ENCODE measurements at places on chromosomes 16 and 17.

GRCh38 chr16:10521681-10522274 is 58.6 kb downstream of the EMP2 start:
- DNase-seq = no peak

DNA sequence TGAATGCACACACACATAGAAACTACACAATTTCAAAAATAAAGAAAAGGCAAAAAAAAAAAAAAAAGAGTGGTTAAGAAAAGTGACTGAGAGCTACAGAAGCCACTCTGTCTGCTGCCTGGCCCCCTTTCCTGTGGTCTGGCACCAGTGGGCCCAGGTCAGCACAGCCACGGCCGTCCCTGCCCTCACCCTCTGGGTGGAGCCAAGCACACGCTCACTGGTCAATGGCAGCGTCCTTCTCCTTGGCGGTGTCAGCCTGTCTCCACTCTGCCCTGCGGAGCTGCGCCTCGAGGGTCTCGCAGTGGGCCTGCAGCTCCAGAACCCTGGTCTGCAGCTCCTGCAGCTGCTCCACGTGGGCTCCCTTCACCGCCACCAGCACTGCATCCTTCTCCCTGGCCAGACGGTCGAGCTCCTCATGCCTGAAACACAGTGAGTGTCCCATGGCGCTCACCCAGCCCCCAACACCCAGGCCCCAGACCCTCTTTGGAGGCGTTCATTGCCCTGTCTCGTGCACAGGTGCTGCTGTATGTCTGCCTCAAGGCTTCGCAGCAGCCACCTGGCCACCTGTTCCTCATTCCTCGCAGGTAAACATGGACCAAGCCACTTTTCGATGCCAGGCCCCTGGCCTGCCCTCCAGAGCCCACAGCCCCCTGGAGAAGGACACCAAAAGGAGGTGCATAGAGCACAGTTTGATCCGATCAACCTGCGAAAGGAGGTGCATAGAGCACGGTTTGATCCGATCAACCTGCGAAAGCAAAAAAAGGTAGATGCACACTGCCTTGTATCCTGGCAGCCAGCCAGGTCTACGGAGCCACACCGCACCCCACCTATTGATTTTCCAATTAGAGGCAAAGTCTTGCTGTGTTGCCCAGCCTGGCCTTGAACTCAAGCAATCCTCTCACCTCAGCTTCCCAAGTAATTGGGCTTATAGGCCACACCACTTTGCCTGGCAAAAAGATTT is 24.4 kb downstream of the CCDC57 start:
- DNase-seq = no peak

- DNase-seq = no peak
Measured at GRCh38 chr16:2899564-2900072, 12.1 kb upstream of the FLYWCH1 start.

GRCh38 chr17:29368926-29369325 is 21.2 kb upstream of the TAOK1 start:
- DNase-seq = no peak

GRCh38 chr16:55471448-55472097 is 7.4 kb upstream of the MMP2 start:
- DNase-seq = no peak

- DNase-seq = no peak
Measured at GRCh38 chr17:82376042-82376730, 4.6 kb downstream of the UTS2R start.

DNA sequence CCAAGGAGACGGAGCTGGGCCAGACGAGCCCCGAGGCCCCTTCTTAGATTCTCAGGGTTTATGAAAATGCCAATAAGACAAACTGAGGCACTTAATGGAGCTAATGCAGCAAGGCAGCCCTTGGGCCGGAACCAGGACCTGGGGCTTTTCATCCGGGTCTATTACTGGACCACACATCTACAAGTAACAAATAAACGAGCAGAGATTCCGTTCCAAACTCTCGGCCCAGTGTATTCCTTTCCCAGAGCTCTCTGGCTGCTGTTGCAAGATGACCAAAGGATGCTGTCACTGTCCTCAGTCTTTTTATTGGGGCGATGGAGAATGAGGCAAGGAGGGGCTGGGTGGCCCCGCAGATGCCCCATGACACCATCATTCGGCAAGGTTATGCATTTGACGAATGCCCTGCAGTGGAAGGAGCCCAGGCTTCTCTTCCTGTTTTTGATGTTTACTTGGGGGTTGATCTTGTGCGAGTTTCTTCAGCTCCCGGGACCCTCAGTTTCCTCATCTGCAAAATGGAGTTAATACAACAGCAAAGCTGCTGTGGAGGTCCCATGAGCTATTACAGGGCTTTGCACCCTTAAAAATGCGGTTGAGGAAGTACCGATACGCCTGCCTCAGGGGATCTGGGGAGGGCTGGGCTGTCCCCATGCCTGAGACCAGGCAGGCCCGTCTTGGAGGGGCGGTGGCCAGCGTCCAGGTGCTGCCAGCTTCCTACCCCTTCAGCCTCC is 1.1 kb upstream of the NTN1 start:
- no peak for DNase-seq

GRCh38 chr16:10114409-10114808 is 67.8 kb downstream of the GRIN2A start:
- no peak for DNase-seq

Measured in stimulated activated CD4-positive, alpha-beta T cell treated with anti-CD3 and anti-CD28 coated beads, Interleukin-15, amount 100 ng/mL, for 1 hour (primary cell).